ENCODE measurements at places on chromosomes 1 and 21. TPM values are rescaled to one million over a fixed set of nuclear protein-coding genes. Genes with fewer than 3 reads are reported as not detected.

DNA sequence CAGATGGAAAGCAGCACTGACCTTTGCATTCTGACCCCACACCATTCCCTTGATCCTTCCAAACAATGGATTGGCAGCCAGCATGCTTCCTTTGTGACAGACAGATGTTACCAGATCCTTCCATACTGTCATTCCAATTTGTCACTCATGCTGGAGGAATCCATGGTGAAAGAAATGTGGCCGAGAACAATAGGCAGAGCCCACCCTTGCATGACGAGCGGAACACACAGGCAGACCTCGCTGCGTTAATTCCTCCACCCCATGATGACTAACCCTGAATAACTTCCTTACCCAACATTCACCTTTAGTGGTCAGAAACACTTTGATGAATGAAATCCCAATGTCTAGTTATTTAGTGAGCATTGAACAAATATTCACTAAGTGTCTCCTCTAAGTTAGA is 45.1 kb downstream of the PDPN start:
- H3K4me1 ChIP-seq = no peaks in the 10 kb centered on the region
- no peaks in the 10 kb centered on the region for H3K36me3 ChIP-seq
- no peaks in the 10 kb centered on the region for H3K27me3 ChIP-seq
- DNase-seq = no peak
- H3K27ac ChIP-seq = no peak overlapping the region
- H3K4me3 ChIP-seq = no peak overlapping the region

- peak; percentile 68 for DNase-seq
- H3K4me3 ChIP-seq = peak within 1 kb of the TSS; percentile 27
- H3K27me3 ChIP-seq = no peaks in the 10 kb centered on the region
- no peak within 1 kb of the TSS for H3K27ac ChIP-seq
- H3K4me1 ChIP-seq = no peaks in the 10 kb centered on the region
These were observed at the start of gene SELL for GRCh38 chr1:169711469-169712308. Gene SELL, minus strand, starts transcription at chr1:169711620. Its CDS starts 122 bp downstream, at chr1:169711498.

- no peak for DNase-seq
- no peak overlapping the region for H3K4me3 ChIP-seq
- no peaks in the 10 kb centered on the region for H3K27me3 ChIP-seq
- H3K36me3 ChIP-seq = 0 out of 2 replicates have a peak, but pooled peaks cover 1% of the 10 kb centered on the region
These were observed 23.4 kb downstream of the DRAM2 start for GRCh38 chr1:111116496-111116895.

The FAM167B gene
- 0.59 TPM for polyA plus RNA-seq

- H3K27ac ChIP-seq = no peak overlapping the region
- H3K4me1 ChIP-seq = no peaks in the 10 kb centered on the region
- no peaks in the 10 kb centered on the region for H3K27me3 ChIP-seq
- no peak overlapping the region for H3K4me3 ChIP-seq
These were observed 46.7 kb upstream of the RABGAP1L start for GRCh38 chr1:174112489-174113162.

- DNase-seq = no peak
- H3K36me3 ChIP-seq = peaks cover 2% of the 10 kb centered on the region
- no peaks in the 10 kb centered on the region for H3K27me3 ChIP-seq
- H3K4me1 ChIP-seq = peaks cover 9% of the 10 kb centered on the region
- no peak overlapping the region for H3K4me3 ChIP-seq
These were observed 45.4 kb downstream of the NUAK2 start for GRCh38 chr1:205275916-205276688.

The TMEM234 gene
- 23.4 TPM for polyA plus RNA-seq

Measured in IMR-90 (cell line).